ENCODE measurements at places on chromosomes 3 and 15.
A peak's percentile ranks its signal among the peaks of the same experiment; 100 is the strongest.

DNA sequence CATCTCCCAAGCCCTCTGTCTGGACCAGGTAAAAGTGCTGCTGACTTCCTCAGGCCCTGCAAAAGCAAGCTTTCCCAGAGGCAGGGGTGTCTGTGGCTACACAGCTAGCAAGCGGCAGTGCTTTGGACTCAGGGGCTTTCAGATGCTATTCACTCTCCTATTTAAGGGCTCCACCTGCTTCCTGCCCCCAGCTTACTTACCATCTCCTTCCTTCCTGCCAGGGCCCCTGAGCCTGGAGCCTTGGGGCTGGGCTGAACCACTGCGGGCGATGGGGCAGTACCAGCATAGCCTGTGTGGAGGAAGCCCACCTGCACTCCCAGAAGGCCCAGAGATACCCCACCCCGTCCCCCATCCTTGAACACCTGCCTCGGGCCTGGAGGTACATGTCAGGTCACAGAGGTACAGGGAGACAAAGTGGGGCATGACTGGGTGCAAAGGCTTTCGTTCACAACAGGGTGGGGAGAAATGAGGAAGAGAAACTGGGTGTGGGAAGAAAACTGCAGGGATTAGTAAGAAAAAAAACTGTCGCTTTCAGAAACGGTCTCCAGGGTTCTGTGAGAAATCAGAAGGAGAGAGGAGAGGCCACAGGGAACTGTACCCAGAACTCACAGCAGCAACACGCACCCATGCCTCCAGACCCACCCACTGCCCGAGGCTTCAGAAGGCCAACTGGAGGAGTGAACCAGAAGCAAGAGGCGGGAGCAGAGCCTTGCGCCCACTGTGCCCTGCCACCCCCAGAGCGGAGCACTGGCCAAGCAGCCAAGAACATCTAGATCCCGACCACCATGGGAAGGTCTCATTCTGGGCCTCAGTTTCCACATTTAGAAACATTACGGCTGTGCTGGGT, 49.5 kb downstream of the CCDC12 start:
- H3K27ac ChIP-seq = no peak overlapping the region
- DNase-seq = no peak
- no peaks in the 10 kb centered on the region for H3K27me3 ChIP-seq
- peaks cover 6% of the 10 kb centered on the region for H3K4me1 ChIP-seq
- H3K36me3 ChIP-seq = peaks cover 8% of the 10 kb centered on the region

DNA sequence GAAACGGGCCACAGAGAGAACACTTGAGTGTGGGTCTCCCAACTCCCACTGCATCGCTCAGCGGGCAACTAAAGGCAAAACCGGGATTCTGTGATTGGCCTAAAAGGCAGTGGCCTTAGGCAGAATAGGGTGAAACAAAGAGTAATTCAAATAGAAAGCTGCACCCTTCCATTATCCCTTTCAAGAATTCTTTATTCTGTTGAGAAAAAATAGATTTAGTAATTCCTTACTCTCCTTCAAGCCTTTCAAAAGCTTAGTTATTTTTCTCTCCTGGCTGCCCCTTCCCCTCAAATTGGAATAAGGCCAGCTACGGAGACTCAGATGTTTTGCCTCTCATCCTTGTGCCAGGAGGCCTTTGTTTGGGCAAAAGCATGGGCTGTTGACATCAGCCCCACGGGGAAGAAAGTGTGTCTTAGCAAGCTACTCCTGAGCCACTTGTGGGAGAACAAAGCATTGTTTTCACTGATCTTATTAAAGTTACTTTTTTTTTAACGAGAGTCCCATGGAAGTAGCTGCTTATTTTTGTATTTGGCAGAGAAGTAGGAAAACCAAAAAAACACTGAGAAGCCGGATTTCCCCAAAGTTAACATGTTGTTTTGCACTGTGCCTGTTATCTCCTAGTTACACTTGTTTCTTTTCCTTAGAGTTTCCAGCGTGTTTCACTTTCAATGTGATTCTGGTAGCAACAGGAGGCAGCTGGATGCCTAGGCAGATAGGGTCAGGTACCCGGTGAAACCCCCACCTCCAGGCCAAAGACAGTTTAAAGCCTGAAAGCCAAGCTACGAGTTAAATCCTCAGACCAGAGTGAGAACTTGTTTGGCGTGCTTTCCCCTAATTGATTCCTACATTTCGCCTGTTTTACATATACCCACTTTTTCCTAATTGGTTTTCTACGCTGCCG, 2.2 kb downstream of the ST6GAL1 start:
- H3K27ac ChIP-seq = peak overlapping the region; percentile 83
- peaks cover 14% of the 10 kb centered on the region for H3K36me3 ChIP-seq
- DNase-seq = no peak
- H3K27me3 ChIP-seq = peaks cover 31% of the 10 kb centered on the region
- H3K4me1 ChIP-seq = peaks cover 52% of the 10 kb centered on the region

GRCh38 chr3:53677413-53677812, 168.8 kb downstream of the CHDH start:
- H3K27ac ChIP-seq = no peak overlapping the region
- H3K27me3 ChIP-seq = peaks cover 29% of the 10 kb centered on the region
- H3K4me1 ChIP-seq = no peaks in the 10 kb centered on the region

DNA sequence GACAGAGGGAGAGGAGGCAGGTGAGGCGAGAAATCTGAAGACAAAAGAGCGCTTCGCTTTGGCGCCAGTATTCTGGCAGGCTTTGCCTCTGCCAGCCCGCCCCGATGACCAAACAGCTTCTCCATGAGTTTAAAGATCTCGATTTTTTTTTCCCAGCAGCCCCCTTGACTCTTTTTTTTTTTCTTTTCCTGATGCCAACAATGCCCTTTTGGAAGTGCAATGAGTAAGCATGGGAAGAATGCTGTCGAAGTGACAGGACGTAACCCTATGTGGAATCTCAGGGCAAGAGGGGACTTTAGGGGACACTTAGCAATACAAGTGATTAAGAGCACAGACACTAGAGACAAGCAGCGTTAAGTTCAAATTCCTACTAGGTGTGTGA, 211.7 kb downstream of the FGF12 start:
- H3K27me3 ChIP-seq = peaks cover 89% of the 10 kb centered on the region
- H3K4me3 ChIP-seq = peak overlapping the region; percentile 87
- no peaks in the 10 kb centered on the region for H3K36me3 ChIP-seq
- H3K27ac ChIP-seq = no peak overlapping the region
- no peak for DNase-seq

Data from neural crest cell (in vitro differentiated cells).